ENCODE measurements at places on chromosomes 11 and 22.
A peak's percentile ranks its signal among the peaks of the same experiment; 100 is the strongest.

GRCh38 chr22:37467391-37467955 lies 18.7 kb downstream of the MFNG start:
- DNase-seq: no peak

- peak; percentile 7 for DNase-seq
Measured at GRCh38 chr11:82714346-82715174, 19.1 kb downstream of the FAM181B start.

DNA sequence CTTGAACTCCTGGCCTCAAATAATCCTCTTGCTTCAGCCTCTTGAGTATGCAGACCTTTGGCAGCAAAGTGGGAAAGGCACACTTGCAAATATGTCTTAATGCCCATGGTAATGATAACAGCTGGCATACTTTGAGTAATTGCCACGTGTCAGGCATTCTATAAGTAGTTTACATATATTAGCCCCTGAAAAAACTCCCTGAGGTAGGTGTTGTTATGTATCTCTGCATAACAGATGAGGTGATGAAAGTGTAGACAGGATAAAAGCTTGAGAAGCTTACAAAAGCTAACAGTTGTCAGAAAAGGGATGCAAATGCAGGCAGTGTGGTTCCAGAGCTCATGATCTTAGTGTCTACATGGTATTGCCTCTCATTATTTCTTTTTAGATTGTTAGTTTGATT lies 291.1 kb upstream of the C11orf87 start:
- no peak for DNase-seq

GRCh38 chr11:35121326-35121865 lies 17.6 kb upstream of the CD44 start:
- no peak for DNase-seq

GRCh38 chr11:82864268-82864667 lies 36.0 kb downstream of the PRCP start:
- peak; percentile 68 for DNase-seq

DNA sequence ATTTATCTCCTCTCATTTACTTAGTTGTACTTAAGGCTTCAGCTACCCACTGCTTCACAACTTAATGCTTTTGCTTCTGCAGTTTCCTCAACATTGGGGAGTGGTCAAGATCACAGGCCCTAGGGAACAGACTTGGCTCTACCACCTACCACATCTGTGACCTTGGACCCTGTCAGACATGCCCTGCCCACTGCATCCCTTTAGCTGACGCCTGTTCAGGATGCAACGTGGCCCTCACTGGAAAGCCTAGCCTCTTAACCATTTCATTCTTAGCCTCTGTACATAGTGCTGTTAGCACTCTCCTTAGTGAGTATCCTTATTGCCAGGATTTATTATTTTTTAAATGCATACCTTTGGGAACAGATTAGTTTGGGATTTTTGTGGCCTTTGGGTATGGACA lies 34.4 kb downstream of the TNRC6B start:
- no peak for DNase-seq

GRCh38 chr11:20029193-20029592 lies 131.1 kb downstream of the DBX1 start:
- DNase-seq: no peak

DNA sequence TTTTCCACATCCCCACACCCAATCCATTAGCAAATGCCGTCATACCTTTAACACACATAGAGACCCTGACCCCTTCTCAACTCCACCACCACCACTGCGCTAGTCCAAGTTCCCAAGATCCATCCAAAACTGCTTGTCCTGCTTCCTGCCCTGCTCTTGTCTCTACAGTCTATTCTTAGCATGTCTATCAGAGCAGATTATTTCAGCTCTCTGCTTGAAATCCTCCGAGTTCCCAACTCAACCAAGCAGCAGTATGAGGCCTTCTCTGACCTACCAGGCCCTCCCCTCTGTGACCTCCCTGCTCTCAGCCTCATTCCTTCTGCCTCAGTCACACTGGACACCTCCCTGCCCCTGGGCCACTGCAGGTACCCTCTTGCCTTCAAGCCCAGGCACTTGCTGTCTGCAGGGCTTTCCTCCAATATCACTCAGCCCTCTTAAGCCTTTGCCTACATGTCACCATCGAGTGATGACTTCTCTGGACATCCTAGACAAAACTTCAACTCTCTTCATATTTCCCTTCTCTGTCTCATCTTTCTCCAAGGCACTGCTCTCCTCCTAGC lies 134.6 kb downstream of the SPATA19 start:
- DNase-seq: no peak

DNA sequence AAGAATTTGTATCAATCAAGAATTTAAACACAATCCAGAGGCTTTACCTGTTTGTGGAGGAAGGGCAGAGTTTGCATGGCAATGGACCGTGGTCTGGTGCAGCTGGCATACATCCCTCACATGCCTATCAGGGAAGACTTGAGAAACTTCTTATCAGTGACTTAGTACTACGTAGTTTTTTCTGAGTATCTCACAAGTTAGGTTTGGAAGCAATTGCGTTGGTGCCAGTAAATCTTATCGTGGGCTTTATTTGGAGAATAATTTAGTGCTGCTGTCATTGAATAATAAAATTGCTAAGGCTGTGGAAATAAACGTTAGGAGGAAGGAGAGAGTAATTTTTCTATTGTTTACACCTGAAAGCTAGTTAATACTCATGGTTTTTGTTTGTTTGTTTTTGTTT lies 72.3 kb downstream of the PRMT3 start:
- no peak for DNase-seq

GRCh38 chr11:112797092-112797491 lies 164.1 kb upstream of the NCAM1 start:
- DNase-seq: no peak

GRCh38 chr11:107042748-107043147 lies 24.5 kb upstream of the GUCY1A2 start:
- no peak for DNase-seq

DNA sequence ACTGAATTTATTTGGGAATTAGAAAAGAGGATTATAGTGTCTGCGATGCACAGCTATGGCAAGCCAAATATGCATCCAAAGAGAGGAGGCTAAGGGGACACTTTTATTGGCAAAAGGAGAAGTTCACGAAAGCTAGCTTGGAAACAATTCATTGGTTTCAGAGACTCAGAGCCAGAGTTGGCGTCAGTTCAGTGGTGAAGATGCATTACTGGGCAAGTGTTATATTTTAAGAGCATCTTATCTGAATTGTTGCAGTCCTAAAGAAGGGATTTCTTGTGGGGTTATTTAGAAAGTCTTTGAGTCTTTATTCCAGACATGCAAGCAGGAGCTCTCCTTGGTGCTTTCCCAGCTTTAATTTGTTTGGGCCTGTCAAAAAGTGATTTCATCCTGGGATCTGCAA lies 15.0 kb downstream of the CLDN5 start:
- no peak for DNase-seq

DNA sequence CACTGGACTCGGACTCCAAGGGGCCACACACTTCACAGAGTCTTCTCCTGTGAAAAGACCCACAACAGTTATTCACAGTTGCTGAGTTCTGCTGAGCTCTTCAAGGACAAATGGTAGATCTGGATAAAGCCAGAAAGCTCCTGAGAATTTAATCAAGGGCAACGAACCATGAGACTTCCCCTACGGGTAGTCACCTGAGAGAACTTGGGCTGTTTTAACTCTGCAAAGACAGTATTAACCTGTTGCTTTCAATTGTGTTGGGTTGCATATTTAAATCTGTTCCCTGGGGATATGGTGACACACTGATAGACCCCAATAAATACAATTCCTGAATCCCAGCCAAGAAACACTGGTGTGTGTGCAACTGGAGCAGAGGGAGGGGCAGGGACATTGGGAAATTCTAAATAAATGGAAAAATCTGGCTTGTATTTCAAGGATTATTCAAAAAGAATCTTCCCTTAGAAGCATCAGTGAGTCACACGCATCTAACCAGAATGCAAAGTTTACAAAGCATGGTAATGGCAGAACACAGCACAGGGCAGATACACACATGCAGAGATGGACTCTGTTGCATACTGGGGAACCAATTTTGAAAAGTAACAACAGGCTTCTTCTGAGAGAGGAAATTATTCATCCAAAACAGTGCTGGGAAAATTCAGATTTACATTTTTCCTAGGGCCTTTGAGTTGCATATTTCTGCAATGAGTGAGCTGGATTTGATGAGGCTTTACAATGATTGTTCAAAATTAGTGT lies 4.0 kb downstream of the KCNJ1 start:
- DNase-seq: peak; percentile 5

- no peak for DNase-seq
Measured at GRCh38 chr22:20650294-20651207, 123.4 kb upstream of the SERPIND1 start.

GRCh38 chr22:19988965-19989724 lies 27.5 kb downstream of the ARVCF start:
- DNase-seq: no peak

GRCh38 chr11:128759597-128759996 lies 65.7 kb downstream of the FLI1 start:
- DNase-seq: peak; percentile 44

GRCh38 chr22:22848364-22848866 lies 39.2 kb upstream of the IGLL5 start:
- peak; percentile 27 for DNase-seq

DNA sequence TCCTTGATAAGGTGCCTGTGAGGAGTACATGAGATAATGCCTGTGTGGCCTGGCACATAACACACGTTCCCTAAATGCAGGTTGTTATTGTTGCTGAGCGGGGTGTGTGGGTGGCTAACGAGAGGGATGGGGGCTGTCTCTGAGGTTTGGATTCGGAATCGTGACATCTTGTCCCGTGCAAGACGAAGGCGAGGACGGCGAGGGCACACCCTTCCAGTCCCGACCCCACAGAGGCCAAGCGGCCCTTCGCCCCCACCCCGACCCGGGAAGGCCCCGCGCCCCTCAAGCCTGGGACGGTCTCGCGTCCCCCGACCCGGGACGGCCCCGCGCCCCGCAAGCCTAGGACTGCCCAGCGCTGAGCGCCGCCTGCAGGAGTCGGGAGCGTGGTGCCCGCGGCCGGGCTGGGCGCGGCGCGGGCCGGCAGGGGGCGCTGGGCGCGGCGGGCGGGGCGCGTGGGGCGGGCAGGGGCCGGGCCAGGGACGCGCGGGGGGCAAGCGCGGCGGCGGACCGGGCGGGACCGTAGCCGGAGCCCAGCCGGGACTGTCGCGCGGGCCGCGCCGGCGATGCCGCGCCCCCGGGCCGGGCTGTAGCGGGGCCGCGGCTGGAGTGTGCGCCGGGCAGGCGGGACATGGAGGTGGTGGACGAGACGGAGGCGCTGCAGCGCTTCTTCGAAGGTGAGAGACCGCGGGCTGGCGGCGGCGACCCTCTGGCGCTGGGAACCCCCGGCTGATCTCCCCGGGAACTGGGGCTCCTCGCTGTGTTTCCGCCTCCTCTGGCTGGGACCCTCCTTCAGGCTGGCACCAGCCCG lies at the start of gene MYRF:
TSS of gene MYRF (plus strand) at position 520 of the 808 bp plus-strand sequence. CDS start at position 629, 109 bp downstream.
- no peak for DNase-seq

DNA sequence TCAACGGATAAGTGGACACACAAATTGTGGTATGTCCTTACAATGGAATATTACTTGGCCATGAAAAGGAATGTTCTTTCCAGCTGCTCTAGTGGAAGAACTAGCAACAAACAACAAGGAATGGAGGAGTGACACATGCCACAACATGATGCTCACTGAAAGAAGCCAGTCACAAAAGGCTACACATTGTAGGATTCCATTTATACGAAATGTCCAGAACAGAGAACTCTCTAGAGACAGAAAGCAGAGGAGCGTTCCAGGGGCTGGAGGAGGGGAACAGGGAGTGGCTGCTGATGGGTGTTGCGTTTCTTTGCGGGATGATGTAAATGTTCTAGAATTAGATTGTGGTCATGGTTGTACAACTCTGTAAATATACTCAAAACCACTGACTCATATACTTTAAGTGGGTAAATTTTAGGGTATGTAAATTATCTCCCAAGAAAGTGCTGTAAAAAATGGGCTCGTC lies 32.4 kb upstream of the PDGFB start:
- no peak for DNase-seq

DNA sequence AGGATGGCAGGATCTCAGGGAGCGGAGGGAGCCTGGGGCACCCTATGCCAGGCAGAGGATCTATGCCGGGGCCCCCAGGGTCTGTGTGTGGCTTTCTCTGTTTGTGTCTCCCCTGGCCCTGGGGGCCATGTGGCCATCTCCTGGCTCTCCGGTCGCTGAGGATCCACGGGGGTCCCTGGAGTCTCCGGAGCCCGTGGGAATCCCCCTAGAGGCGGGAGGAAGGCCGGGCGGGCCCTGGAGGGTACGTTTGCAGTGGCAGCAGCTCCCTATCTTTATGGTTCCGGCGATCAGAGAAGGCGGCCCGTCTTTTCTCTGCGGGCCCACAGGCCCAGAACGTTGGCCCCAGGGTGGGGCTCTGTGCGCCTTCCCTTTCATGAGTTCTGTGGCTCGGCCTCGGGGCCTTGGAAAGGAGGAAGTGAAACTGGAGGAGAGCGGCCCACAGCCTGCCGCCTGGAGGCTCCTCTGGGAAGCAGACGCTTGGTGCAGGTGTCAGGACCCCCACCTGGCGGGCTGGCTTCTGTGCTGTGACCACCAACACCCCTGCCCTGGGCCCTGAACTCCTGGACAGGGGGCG lies 82.1 kb downstream of the KCNQ1 start:
- no peak for DNase-seq

GRCh38 chr11:72349616-72350218 lies 84.6 kb downstream of the CLPB start:
- DNase-seq: no peak

- no peak for DNase-seq
Measured at GRCh38 chr11:114970927-114971645, 292.8 kb downstream of the NXPE2 start.

- no peak for DNase-seq
Measured at GRCh38 chr22:36245805-36246356, 6.6 kb upstream of the APOL2 start.

- no peak for DNase-seq
Measured at GRCh38 chr11:87125257-87125656, 87.5 kb downstream of the TMEM135 start.

DNA sequence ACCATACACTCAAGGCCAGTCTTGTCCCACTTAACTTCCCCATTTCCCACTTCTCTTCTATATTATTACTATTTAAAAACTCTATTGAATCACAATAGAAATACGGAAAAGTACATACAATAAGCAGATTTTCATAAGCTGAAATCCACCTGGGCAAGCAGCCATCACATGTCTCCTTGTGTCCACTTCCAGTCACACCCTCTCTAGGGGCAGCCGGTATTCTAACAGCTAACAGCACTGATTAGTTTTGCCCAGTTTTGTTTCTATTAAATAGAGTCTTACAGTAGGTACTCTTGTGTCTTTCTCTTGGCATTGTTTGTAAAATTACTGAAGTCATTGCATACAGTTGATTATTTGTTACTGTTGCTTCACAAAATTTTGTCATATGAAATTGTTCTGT lies 37.8 kb downstream of the PPP6R3 start:
- no peak for DNase-seq

DNA sequence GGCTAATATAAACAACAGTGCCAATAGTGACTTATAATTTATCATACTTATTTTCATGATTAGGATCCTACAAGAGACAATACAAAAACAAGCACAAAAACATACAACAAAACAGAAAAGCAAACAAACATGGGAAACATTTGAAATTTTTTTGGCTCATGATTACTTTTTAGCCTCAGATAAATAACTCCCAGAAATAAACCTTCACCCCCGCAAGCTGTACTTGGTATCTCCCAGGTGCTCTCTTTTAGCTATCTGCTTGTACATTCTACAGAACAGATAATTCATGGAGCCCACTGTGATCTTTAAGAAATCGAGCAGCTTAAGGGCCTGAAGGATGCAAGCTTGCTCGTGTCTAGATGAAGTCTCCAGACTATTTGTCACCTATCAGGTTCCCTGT lies 883 bp downstream of the NXPE4 start:
- no peak for DNase-seq

- no peak for DNase-seq
Measured at GRCh38 chr11:66559142-66559865, 9.1 kb downstream of the CTSF start.

All from A172 (cell line).